ENCODE measurements at places on chromosomes 2 and 18.

GRCh38 chr2:27714851-27715291 lies 51.2 kb downstream of the SLC4A1AP start:
- DNase-seq = no peak

- DNase-seq = no peak
Observed at GRCh38 chr2:188668017-188668680, 306.0 kb upstream of the COL3A1 start.

DNA sequence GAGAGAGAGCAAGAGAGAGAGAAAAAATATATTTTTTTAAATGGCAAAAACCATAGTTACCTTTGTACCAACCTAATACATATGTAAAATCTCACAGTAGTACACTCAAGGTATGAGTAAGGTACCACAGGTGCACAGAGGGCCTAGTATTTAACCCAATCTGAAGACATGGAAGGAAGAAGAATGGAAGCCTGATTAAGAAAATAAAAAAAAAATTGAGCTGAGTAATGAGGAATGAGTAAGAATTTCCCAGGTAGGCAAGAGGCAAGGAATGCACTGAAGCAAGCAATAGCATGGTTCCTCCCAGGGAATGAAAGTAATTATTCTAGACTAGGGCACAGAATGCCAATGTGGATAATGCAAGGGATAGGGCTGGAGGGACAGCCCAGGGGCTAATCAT lies 294.2 kb downstream of the FIGN start:
- DNase-seq = no peak

GRCh38 chr18:2692508-2692907 lies 37.0 kb downstream of the SMCHD1 start:
- no peak for DNase-seq
